ENCODE measurements at places on chromosomes 12 and 14.

DNA sequence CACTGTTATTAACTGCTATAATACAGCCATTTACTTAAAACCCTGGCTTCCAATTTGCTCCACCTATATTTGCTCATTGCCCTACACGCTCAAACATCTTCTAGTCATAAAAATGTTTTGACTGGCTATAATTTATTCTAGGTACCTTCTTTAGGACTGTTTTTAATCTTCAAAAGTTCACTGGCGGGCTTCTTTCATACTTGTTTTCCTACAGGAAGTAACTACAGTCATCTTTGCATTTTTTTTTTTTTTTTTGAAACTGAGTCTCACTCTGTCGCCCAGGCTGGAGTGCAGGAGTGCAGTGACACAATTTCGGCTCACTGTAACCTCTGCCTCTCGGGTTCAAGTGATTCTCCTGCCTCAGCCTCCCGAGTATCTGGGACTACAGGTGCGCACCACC lies 32.5 kb downstream of the MPHOSPH9 start:
- DNase-seq: peak; percentile 60

DNA sequence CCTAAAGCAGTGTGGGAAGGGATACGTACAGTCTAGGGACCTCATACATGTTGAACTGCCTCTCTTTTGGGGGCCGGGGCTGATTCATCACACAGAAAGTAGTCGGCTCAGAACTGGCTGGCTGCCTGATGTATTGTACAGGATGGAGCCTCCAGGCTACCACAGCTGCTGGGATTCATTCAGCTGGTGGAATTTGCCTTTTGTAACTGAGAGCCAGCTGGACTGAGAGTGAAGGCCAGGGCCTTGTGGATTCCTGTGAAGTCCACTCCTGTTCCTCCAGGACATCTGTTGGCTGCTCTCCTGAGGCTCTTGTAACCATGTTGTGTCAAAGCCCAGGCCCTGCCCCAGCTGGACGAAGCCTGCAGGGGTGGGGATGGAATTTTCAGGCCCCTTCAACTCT lies 116.3 kb upstream of the PRICKLE1 start:
- no peak for DNase-seq

DNA sequence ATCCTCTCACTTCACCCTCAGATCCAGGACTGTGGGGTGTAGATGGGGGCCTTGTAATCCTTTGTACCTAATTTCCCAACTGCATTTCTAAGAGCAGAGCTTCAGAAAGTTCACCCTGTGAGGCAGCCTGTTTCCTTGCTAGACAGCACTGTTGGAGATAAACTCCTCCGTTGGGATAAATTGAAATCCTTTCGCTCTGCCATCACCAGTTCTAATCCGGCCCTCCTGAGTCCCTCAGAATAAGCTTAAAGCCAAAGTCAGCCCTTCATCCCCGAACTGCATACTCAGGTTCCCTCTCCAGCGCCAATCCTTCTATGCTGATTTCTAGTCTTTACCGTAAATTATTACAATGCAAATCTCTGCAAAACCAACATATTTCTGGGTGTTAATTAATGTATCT lies 114.7 kb downstream of the PRMT8 start:
- DNase-seq: no peak

GRCh38 chr14:38138473-38139138 lies 69.1 kb upstream of the SSTR1 start:
- DNase-seq: no peak

DNA sequence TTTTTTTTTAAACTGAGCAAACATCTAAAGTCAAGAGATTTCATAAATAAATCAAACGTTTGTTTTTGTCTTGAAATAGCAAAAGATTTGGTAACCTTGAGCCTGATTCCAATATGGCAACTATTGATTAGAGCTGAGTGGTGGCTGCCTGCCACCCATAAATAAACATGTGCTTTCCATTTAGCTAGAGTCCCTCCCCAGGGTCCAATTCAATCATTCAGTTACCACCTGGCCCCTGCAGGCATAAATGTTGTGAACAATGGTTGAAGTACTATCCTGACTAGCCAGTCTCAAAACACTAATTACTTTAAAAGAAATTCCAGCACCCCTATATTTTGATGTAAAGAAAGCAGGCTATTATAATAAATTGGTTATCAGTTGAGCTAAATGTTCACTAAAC lies 129.7 kb upstream of the GRIP1 start:
- DNase-seq: no peak

DNA sequence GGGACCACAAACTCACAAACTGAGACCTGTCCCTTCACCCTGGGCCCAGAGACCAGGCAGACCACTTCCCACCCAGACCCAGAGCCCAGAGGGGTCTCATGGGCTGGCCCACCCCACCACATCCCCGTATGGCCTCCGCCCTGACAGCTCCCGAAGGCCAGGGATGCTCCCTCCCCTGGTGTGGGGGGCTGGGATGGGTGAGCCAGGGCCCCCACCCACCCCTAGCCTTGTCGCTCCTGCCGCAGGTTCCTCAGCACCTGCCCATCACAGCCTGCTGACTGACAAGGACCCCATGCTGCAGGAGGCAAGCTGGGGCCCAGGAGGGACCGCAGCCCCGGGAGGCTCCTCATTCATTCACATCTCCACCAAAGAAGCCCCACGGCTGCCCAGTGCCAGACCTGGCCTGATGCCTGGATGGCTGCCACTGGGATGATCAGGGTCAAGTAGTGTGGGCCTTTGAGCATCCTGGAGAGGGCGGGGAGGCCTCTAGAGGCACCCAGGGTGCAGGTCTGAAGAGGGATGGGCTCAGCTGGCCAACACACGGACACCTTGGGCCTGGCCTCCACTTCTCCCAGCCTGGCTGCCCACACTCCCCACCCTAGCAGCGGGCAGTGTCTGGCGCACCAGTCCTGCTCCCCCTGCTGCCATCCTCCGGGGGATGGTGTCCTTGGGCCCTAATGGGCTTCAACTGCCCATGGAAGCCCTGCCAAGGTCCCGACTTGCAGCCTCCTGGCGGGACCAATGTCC lies 24.7 kb upstream of the GPR132 start:
- peak; percentile 58 for DNase-seq

DNA sequence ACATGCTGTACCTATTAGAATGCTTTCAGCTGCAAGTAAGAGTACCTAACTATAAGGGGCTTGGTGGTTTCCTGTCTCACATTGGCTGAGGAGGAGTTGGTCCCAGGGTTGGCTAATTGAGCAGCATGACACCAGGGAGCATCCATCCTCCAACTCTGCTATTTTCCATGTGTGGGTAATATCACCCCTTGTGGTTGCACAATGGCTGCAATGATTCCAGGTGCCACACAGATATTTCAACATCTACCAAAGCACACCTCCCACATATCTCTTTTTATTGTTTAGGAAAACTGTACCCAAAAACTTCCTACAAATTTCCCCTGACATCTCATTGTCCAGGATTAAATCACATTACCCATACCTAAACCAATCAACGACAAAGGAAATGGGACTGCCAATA lies 118.0 kb upstream of the EEA1 start:
- no peak for DNase-seq

DNA sequence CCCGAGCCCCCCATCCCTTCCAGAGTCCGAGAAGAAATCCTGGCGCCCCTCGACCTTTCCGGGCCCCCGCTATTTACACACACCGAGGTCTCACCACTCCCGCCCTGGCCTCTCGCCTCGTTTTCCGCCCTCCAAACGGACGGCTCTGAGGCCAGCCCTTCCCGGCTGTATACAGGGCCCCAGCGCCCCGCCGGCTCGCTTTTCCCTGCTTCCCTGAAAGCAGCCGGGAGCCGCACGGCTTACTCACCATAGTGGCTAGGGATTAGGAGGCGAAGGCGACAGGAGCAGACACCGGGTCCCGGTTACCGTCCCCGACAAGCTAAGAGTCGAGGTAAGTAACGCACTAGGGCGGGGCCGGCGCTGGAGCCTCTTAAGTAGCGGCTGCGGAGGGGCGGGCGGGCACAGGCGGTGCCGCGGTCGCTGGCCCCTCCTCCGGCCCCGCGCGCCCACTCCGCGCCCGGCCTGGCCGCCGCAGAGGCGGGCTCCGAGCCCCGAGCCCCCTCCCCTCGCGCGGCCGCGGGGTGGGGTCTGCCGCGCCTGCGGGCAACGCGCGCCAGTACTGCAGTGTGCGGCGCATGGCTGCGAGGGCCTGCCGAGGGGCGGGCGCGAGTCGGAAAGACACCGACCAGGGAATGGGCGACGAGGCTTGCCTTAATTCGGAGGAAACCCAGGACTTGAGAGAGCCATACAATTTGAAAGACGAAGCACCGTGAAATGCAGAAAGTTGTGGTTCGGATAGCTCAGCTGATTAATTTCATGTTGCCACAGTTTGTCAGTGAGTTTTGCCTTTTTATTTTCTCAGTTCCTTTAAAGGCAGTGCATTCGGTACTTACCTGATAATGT lies at the start of gene TUBA1B:
Gene TUBA1B, minus strand, starts transcription at position 345 of the 843 bp plus-strand sequence. Its CDS starts 95 bp downstream, at position 250.
- DNase-seq: peak; percentile 97

- DNase-seq: no peak
These were observed 22.8 kb downstream of the TMEM63C start for GRCh38 chr14:77204459-77204771.

GRCh38 chr14:58584383-58584782 lies 53.4 kb upstream of the DACT1 start:
- DNase-seq: no peak

GRCh38 chr14:95544588-95544987 lies 9.7 kb downstream of the GLRX5 start:
- no peak for DNase-seq

DNA sequence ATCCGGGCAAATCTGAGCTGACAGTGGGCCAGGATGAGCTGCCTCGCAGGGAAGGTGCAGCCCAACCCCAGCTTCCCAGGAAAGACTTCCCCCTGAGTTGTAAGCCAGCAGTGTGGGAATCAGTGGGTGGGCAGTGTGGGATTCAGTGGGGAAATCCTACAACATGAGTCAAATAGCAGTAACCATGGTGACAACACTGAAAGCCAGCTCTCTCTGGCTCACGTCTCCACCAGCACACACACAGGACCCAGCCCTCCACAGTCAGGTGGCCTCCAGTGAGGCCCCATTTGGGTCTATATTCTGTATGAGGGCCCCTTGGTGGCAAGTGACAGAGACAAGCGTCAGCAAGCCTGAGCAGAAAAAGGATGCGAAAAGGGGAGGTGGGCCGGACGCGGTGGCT lies 6.0 kb upstream of the LGALS3 start:
- no peak for DNase-seq

- no peak for DNase-seq
These were observed 62.7 kb downstream of the RBM19 start for GRCh38 chr12:113903381-113903863.

- DNase-seq: no peak
These were observed 357.4 kb downstream of the TMEM117 start for GRCh38 chr12:44193281-44193680.

- no peak for DNase-seq
These were observed 2.5 kb downstream of the CNIH1 start for GRCh38 chr14:54438703-54439102.

DNA sequence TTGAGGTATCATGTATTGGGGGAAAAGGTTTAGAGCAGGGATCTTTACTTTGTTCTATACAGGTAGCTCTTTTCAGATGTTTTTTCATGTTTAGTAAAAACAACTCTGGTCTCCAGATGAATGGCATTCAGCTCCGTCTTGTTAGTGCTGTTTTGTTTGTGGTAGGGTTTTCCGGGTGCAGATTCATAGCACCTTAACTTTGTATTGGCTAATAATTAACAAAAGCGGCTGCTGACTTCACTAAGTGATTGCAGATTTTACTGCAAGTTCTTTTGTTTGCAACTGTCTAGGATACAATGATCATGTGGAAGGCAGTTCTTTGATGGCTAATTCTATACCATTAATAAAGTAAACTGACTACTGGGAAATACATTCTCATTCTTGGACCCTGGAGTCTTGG lies 32.2 kb upstream of the BHLHE41 start:
- no peak for DNase-seq

DNA sequence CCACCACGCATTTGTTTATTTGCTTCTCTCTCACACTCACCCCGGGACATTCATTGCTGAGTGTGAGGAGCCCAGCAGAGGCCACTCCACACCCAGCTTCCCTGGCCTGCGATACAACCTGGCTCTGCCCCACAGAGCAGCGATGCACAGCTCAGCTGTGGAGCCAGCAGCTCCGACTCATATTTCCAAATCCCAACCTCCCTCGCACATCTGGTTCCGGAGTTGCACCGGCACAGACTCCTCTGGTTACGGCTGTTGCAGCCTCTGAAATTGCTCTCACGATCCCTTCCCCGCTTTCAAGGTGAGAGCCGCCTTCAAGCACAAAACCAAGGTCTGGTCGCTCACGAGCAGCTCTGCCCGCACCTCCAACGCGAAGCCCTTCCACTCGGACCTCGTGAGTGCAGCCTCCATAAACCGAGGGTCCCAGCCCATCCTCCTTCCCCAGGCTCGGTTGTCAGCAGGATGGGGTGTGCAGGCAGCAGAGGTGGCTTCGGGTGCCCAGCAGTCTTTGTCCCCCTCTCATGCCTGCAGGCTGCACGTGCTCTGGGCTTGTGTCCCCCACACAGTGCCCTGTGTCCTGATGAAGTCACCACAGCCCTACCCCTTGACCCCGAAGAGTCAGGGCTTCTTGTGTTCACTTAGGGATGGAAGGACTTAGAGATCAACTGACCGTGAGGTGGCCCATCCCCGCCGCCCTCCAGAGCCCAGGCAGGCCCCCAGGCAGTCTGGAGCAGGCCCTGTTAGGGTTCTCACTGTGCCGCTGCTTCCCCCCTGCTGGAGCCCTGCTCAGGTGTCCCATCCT lies 184.3 kb downstream of the ADGRD1 start:
- DNase-seq: no peak

GRCh38 chr12:127970491-127970890 lies 296.5 kb upstream of the TMEM132C start:
- no peak for DNase-seq

DNA sequence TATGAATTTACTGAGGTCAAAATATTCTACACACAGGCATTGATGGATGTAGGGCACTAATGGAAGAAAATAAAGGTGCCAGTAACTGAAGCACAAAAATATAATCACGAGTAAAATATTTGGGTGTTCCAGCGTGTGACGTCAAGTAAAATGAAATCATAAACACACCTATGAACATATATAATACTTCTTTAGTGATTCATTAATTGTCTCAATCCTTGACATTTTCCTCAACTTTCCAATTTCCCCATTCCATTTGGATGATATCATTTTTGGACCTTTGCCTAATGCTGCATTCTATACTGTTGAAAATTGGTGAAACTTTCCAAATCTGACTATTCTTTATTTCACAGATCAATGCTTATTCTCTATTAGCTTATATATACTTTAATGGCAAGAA lies 649.3 kb downstream of the GALC start:
- no peak for DNase-seq

DNA sequence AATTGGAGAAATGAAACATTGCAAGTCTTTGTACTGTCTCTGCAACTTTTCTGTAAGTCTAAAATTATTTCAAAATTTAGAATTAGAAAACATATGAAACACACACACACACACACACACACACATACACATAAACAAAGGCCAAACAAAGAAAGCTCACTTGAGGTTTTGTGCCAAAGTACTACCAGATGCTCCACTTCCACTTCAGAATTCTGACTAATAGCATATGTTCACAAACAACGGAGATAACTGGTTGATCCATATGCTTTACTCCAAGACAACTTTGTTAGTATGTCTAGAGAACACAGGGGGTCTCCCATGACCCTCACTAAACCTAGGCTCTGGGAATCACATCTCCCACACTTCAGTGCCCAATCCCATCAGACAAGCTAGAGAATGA lies 133.8 kb upstream of the CLEC14A start:
- DNase-seq: no peak

Measured in activated CD4-positive, alpha-beta T cell treated with anti-CD3 and anti-CD28 coated beads, Interleukin-2, amount 10 ng/mL, durations not matched to agents 24 days and 14 days (primary cell).